ENCODE measurements at places on chromosomes 12 and 14.
A peak's percentile ranks its signal among the peaks of the same experiment; 100 is the strongest.

DNA sequence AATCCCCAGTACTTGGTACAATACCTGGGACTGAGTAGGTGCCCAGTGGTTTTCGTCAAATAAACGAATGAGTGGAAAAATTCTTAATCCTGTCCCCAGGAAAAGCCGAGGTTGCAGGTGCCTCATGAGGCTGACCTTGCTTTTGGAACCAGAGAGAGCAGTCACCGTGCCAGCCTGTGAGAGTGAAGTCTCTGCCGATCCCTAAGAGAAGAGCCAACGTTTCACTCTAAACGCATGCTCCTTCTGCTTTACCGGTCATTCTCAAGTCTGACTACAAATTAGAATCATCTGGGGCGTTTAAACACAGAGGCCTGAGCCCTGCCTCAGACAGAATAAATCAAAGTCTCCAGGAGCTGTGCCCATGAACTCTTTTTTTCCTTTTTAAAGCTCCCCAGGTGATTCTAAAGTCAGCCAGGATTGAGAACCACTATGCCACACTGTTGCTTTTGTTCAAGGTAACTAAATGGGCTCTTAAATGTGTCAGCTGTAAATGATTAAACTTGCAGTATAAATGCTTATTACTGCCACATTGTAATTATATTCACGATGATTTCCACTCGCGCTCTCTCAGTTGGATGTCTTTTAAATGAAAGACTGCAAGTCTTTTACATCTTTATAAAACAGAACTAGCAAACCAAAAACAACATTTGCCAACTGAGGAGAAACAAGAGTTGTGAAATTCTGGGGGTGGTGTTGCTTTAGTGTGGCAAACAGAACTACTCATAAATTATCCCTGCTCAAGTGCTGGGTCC lies 26.9 kb downstream of the TCP11L2 start:
- H3K36me3 ChIP-seq = peaks cover 83% of the 10 kb centered on the region
- H3K27me3 ChIP-seq = no peaks in the 10 kb centered on the region
- H3K27ac ChIP-seq = no peak overlapping the region
- no peak for DNase-seq

DNA sequence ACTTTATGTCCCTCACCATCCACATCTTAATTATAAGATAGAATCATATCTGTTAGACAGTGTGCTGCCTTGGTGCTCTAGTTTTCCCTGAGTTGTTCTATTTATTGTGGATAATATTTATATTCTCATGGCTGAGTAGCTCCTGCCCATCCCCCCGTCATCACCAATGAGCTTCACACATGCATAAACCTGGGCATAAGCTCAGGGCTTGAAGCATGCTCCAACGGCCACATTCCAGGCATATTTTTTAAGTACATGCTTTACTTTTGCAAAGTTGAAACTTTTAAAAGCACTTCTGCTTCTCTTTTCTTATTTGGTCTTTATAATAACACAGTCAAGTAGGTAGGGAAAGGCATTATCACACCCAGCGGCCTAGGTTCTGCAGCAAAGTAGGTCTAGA lies 3.4 kb upstream of the FBXO34 start:
- no peaks in the 10 kb centered on the region for H3K36me3 ChIP-seq
- H3K4me3 ChIP-seq = no peak overlapping the region
- no peak overlapping the region for H3K27ac ChIP-seq
- no peaks in the 10 kb centered on the region for H3K27me3 ChIP-seq
- DNase-seq = no peak

DNA sequence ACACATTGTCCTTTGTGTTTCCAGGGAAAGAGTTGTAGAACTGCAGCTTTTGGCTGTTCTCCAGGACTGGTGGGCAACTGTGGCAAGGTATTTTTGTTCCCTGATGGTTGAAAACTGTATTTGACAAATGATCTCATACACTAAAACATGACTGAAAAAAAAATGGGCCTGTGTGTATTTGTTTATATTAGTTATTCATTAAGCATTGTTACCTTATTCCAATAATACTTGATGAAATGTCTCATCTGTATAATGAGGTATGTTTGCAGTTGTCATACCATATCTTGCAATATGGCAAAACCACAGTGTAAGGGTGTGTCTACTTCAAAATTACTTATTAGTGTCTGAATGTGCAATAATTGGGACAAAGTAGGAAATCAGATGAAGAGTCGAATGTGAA lies 479.4 kb upstream of the NOVA1 start:
- H3K27ac ChIP-seq = no peak overlapping the region
- H3K4me1 ChIP-seq = no peaks in the 10 kb centered on the region
- H3K27me3 ChIP-seq = no peaks in the 10 kb centered on the region
- H3K4me3 ChIP-seq = no peak overlapping the region
- no peaks in the 10 kb centered on the region for H3K36me3 ChIP-seq

DNA sequence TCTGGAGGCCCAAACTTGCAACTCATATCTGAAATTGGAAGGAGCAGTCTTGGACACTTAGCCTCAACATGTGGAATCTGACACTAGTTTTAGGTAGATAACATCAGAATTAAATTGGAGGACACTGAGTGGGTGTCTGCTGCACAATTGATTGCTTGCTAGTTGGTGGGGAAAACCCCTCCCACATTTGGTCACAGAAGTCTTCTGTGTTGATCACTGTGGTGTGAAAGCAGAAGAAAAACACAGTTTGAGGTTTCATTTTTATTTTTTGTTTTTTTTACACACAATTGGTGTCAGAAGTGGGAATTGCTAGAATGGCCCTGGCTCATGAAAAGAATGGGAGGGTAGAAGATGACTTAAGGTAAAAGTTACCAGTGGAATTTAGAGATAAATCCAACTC lies 78.0 kb upstream of the CD163 start:
- no peaks in the 10 kb centered on the region for H3K36me3 ChIP-seq
- no peak overlapping the region for H3K4me3 ChIP-seq
- no peaks in the 10 kb centered on the region for H3K27me3 ChIP-seq
- no peak for DNase-seq
- H3K4me1 ChIP-seq = no peaks in the 10 kb centered on the region

DNA sequence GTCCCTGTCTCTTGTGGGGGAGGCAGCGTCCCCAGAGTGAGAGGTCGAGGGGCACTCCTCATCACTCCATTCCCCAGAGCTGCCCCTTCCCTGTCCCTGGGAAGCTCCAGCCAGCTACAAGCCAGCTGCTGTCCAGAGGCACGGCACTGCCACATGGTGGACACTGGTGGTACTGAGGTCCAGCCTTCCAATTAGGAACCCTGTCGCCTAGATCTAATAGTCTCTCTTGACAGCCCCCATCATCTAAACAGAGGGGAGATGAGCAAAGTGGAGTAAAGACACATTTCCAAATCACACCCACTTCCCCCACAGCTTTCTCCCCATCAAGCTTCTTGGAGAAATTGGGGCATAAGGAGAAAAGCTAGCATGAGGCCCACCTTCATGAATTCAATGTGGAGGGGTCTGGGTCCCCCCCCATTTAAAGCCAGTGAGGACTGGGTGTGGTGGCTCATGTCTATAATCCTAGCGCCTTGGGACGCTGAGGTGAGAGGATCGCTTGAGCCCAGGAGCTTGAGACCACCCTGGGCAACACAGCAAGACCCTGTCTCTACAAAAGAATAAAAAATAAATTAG lies 2.1 kb upstream of the INHBE start:
- H3K27ac ChIP-seq = peak overlapping the region; percentile 38
- H3K4me1 ChIP-seq = no peaks in the 10 kb centered on the region
- H3K27me3 ChIP-seq = peaks cover 6% of the 10 kb centered on the region
- peak; percentile 88 for DNase-seq
- H3K36me3 ChIP-seq = no peaks in the 10 kb centered on the region

DNA sequence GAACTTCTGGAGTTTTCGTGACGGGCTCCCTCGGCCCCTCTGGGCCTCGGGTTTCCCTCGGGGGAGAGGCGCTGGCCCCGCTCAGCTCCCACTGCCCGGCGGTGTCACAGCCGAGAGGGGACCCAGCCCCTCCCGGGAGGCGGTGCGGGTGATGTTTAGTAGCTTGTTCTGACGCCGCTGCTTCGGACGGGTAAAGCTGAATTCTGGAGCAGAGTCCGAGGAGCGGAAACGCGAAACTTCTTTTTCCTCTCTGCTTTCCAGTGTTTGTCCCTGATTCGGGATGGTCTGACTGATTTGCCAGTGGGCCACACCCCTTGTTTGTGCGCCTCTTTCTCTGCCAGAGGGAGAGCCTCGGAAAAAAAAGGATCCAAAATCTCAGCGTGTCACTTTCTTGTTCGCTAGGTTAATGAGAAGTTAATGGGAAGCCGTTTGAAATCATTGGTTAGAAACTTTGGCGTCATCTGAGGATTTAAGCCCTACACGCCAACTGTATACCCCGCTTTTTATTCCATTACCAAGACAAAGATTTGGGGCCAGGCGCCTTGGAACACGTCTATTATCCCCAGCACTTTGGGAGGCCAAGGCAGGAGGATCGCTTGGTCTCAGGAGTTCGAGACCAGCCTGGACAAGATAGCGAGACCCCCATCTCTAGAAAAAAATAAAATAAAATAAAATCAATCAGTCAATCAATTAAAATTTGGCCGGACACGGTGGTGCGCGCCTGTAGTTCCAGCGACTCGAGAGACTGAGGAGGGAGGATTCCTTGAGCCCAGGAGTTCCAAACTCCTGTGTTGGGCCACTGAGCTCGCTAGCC lies 756 bp downstream of the TULP3 start:
- H3K27ac ChIP-seq = peak overlapping the region; percentile 99
- DNase-seq = no peak
- no peaks in the 10 kb centered on the region for H3K36me3 ChIP-seq
- H3K4me3 ChIP-seq = peak overlapping the region; percentile 93
- H3K27me3 ChIP-seq = no peaks in the 10 kb centered on the region
